ENCODE measurements at places on chromosomes 11 and 22.

DNA sequence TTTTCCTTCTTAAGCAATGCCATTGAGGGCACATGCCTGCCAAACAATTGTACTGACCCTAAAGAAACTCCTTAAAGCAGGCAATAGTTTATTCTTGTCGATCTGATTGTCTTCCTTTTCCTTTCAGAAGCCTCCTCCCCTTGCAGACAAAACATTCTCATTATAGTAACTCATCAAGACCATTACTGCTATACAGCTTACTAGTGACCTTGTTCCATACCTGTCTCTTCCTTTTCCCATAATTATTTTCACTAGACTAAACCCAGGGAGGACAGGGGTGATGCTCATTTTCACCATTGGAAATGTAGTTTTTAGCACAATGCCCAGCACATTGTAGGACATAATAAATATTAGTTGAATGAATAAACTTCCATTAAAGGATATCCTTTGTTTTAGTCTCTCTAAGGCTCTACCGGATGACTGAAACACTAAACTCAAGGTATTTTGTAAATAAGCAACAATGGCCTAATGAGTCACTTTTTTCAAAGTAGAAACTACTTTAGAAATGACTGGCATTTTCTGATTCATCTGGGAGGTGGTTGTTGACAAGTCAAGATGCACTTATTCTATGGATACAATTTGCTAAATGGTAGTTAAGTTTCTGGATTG is 9.3 kb upstream of the MSANTD4 start:
- no peak for DNase-seq

- DNase-seq = no peak
Measured at GRCh38 chr11:121538054-121538453, 85.3 kb upstream of the SORL1-AS1 start.

DNA sequence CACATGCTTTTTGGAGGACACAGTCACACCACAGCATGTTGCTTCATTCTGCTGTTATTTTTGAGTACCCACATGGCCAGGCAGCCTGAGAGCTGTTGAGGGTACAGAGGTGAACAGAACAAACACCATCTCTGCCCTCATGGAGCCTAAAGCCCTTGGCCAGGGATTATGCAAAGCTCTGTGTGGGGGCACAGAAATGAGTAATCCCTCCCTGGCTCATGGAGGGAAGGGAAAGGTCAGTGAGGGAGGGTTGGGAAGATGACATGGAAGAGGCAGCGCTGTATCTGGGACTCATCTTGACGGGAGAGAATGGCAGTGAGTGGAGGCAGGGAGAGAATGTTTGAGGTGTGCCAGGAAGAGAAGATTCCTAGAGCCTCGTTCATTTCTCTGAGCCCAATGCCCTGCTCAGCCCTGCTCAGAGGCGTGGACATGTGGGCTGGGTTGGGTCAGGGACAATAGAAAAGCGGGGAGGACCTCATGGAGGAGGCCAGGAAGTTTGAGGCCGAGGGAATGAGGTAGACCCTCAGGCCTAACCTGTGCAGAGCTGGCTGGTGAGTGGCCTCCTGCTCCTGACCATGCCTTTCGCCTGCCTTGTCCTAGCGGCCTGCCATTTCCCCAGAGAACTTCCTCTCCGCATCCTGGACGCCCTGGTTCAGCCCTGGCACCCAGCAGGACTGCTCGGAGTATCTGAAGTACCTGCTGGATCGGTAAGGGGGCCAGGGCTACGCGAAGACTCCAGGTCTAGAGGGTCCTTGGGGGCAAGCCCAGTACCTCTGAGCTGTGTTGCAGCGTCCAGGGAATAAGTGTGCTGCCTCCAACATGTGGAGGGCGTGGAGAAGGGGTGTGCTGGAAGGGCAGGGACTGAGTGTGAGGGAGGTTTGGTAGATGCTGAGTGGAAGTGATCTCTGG is 19.8 kb downstream of the USP35 start:
- DNase-seq = no peak

GRCh38 chr22:40922484-40923303 is 28.5 kb upstream of the RBX1 start:
- peak; percentile 8 for DNase-seq

DNA sequence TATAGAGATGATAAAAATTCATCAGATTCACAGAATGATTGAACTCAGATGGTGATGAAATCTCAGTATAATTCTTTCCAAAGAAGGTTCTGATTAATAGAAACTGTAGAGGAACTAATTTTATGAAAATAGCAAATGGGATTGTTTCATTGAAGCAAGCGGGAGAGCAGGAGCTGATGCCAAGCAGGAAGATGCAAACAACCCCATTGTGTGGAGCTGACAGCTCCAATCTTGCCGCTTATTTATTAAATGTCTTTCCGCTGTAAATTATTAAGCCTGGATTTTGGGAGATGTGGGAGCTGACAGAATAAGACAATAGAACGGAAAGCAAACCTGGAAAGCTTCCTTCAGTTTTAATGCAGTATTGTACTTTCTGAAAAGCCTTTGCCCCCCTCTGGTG is 6.0 kb upstream of the TMEM218 start:
- no peak for DNase-seq

GRCh38 chr11:111336582-111337256 is 38.4 kb downstream of the POU2AF3 start:
- DNase-seq = no peak

DNA sequence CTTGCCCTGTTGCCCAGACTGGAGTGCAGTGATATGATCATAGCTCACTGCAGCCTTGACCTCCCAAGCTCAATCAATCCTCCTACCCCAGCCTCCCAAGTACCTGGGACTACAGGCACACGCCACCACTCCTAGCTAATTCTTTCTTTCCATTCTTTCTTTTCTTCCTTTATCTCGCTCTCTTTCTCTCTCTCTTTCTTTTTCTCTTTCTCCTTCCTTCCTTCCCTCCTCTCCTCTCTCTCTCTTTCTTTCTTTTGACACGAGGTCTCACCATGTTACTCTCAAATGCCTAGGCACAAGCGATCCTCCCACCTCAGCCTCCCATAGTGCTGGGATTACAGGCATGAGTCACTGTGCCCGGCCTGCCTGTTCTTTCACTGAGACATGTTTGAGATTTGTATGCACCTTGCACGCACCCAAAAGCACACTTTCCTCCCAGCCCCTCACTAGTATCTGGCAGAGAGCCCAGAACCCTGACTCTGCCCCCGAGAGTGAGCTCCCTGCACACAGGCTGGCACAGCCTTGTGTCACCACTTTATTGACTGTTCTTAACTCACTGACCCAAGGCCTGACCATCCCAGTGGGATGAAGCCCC is 56.8 kb downstream of the CD6 start:
- DNase-seq = no peak

DNA sequence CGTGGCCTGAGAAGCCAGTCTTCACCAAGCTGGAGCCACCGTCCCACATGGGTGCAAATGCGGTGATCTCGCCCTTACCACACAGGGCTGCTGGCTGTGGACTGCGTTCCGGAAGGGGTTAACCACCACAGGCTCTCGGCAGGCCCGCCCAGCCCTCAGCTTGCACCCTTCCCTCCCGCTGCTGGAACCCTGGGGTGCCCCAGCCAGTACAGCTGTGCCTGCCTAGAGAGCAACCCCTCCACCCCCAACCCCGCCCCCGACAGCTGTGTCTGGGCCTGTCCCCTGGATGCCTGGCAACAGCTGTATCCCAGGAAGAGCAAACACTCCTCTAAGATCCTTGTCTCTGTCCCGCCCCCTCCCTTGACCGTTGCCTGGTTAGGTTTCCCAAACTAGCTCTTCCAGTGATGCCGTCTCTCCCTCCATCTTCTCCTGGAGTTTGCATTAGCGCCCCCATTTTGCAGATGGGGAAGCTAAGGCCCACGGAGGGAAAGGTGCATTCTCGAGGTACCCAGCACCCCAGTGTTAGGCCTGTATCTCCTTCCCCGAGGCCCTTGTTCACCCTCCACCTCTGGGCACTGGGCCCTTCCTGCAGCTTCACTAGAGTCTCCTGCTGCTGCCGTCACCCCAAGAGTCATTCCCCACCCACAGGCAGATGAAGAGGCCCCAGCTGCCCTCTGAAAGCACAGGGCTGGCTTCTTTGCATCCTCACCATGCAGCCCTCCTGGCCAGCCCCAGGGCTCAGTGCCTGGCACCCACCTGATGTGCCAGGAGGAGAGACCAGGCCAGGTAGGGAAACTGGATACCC is 12.6 kb upstream of the COX8A start:
- DNase-seq = no peak

DNA sequence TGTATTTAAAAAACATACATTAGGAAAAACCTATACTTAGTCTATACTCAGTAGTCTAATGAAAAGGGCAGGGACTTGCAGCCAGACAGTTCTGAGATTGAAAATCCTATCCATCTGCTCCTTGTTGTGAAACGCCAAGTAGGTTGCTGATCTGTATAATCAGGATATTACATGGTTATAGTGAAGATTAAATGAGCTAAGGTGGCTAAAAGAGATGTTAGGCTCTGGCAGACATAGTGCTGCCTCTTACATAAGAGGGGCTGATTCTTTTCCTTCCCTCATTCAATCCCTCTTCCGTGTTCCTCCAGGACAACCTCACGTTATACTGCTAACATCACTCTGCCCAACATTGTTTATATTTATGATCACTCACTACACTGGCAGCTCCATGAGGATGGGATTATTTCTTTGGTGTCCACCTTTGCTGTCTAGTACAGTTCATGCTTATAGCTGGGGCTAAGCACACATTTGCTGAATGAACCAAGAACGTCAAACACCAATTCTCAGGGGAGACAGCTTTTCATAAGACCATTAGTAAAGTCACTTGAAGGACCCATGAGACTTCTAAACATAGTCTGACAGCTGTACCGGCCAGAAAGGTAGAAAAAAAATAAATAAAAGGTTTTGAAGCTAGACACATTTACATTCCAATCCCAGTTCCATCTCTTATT is 46.3 kb downstream of the GAB2 start:
- DNase-seq = no peak

DNA sequence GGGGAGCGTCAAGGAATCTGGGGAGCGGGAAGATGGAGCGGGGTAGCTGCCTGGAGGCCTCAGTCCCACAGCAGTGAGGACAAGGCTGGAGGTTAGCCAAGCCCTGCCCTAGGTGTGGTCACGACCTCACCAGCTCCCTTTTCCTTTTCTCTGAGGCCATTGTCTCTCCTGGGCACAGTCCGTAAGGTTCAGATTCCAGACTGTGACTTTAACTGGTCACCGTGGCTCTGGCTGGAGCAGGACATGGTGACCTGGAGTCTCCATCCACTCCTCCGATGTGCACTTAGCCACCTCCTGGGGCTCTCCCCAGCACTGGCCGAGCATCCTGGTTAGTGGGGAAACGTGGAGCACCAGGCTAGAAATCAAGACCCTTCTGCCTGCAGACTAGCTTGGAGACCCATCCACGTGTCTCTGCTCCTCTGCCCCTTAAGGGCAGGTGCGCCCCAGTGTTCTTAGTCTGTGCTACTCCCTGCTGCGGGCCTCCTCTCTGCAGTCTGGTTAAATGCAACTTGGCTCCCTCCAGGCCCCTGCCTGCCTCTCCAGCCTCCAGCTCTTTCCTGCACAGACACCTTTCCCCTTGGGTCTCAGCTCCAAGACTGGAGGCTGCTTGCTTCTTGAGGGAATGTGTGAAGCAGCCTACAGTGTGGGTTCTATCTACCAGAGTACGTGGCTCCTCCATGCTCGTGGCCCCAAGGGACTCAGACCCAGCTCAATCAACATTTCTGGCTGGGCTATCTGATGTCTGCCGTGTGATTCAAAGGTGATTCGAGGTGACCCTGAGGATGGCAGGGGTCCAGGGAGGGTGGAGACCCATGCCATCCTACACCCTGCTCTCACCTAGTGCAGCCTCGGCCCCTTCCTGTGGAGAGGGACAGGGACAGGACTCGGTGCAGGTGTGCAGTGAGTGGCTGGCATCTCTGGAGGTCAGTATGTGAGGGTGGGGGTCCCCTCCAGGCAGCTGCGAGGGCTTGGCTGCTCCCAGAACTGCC is 5.2 kb downstream of the SLC25A1 start:
- no peak for DNase-seq

DNA sequence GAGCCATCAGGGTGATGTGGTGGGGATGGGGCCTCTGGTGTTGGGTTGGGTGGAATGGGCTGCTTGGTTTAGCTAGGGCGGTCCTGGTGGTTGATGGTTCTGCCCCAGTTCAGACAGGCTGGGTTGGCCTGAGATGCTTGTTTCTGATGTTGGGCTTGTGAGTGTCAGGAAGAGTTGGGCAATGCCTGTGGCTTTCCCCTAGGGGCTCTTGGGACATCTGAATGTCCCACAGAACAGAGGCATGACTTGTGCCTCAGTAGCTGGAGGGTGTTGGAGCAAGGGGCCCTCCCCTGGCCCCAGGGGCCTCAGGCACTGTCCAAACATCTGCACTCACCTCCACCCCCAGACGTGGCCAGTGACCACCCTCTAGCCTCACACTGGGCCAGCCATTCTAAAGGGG is 14.0 kb upstream of the CTSD start:
- DNase-seq = no peak

GRCh38 chr11:118010738-118011461 is 24.7 kb downstream of the IL10RA start:
- DNase-seq = no peak

GRCh38 chr22:43262990-43263644 is 76.2 kb upstream of the TTLL12 start:
- peak; percentile 44 for DNase-seq

DNA sequence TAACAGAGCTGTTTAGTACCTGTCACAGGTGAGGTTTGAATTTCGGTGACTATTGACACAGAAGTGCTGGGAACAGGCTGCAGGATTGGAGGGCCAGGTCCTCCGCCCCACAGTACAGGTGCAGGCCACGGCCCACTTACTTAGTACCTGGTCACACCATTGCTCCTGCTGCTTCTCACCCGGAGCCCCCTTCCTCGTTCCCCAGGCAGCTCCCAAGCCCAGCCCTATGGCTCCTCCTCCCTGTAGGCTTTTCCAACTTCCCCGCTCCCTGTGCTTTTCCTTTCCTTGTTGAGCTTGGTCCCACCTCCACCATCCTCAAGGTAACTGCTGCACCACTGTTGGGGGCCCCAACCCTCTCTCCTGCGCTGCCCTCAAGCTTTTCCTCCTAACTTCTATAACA is 27.9 kb upstream of the ANO1 start:
- no peak for DNase-seq

DNA sequence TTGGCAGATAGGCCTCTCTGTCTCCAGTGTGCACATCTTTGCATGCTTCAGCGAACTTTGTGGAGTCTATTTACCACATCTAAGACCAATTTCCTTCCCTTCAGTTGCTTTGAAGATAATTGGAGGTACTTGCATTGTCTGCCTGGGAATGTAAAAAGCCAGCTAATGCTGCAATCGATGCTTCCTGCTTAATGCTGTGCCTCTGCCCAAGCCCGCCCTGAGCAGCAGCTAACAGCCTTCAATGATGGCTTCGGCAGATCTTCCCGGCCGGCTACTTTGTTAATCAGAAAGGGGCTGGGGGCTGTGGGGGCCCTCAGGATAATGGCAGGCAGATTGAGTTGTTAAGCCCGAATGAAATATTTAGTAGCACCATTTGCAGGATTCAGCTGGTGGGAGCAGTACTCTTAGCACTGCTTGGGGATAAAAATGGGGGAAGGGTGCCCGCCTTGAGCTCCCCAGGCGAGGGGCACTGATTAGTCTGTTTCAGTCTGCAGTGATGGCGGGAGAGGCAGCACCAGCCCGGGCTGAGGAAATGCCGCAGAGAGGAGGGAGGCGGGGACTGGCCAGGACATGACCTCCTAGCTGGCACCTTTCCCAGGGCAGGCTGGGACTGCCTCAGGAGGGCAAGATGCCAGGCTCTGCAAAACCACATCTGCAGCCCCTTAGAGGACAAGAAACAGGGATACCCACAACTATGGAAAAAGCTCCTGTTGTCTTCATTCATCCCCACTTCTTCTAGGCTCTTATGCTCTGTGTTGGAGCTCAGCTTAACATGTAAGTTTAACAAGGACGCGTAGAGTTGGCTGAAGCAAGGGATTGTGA is 460.0 kb downstream of the BUD13 start:
- no peak for DNase-seq

Data from activated T-helper 1 cell treated with anti-CD3 and anti-CD28 coated beads, Interleukin-12 subunit alpha, Interleukin-12 subunit beta, Interleukin-2, Interleukin-4 antibody, amounts not matched to agents 30 ng/mL and 10 ng/mL and 1 ng/mL, durations not matched to agents 14 hours and 24 hours and 36 hours (primary cell).